Caki2 (cell line): ENCODE measurements at places on chromosomes 6 and 20.

DNA sequence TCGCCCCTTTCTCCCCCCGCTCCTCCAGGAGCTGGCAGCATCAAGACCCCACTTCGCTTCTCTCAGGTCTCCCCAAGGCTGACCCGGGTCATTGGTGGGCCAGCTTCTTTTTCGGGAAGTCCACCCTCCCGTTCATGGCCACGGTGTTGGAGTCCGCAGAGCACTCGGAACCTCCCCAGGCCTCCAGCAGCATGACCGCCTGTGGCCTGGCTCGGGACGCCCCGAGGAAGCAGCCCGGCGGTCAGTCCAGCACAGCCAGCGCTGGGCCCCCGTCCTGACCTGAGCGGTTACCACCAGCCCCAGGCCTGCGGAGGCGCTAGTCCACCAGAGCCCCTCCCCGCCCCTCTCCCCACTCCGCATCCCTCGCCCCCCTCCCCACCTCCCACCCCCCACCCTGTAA is 1.0 kb downstream of the PPDPF start:
- DNase-seq = no peak

DNA sequence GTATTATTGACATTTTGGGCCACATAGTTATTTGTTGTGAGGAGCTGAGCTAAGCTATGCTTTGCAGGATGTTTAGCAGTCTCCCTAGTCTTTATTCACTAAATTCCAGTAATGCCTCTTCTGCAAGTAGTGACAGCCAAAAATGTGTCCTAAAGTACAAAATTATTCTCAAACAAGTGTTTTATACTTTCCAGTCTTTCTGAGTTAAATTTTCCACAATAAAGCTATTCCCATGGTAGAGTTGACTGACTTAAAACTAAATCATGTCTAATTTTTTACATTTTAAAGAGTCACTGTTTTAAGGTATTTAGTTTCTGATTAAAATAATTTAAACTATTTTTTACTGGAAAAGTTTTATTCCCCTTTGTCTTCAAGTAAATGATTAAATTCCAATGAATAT is 717.8 kb upstream of the HS3ST5 start:
- DNase-seq = no peak

DNA sequence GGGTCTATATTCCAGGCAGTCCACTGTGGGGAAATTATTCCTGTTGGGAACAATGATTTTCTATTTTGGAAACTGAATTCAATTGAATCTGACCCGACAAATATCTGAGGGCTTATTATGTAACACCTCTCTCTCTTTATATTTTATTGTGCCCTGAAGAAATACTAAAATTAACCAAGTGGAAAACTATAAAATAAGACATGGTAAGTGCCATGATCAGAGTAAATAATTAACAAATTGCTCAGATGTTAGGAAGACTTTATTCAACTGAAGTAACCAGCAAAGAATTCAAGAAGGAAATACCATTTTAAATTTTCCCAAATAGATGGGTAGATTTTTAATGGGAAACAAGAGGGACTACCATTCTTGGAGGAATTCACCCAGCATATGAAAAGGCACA is 632.9 kb downstream of the MAFB start:
- peak; percentile 39 for DNase-seq

DNA sequence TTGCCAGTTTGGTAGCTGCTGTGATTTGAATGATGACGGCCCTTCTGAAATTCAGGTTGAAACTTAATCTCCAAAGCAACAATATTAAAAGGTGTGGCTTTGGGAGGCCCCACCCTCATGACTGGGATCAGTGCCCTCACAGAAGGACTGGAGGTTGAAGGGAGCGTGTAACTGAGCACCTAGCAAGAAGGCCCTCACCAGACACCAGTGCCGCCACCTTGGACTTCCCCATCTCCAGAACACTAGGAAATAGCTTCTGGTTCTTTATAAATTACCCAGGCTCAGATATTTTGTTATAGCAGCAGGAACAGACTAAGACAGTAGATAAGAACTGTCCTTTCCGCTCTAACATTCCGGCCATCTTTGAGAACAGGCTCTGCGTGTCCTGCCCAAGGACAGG is 243.1 kb downstream of the DLL1 start:
- DNase-seq = no peak

GRCh38 chr6:12585497-12585958 is 131.0 kb upstream of the PHACTR1 start:
- no peak for DNase-seq

- no peak for DNase-seq
Measured at GRCh38 chr20:56368351-56369134, 9.8 kb downstream of the FAM210B start.

GRCh38 chr20:47253872-47254271 is 102.6 kb downstream of the ZMYND8 start:
- DNase-seq = no peak

GRCh38 chr6:151263967-151264366 is 24.2 kb downstream of the AKAP12 start:
- DNase-seq = no peak

- no peak for DNase-seq
Measured at GRCh38 chr6:109693111-109693510, 2.0 kb downstream of the FIG4 start.

GRCh38 chr6:80223743-80224212 is 117.3 kb downstream of the BCKDHB start:
- no peak for DNase-seq

DNA sequence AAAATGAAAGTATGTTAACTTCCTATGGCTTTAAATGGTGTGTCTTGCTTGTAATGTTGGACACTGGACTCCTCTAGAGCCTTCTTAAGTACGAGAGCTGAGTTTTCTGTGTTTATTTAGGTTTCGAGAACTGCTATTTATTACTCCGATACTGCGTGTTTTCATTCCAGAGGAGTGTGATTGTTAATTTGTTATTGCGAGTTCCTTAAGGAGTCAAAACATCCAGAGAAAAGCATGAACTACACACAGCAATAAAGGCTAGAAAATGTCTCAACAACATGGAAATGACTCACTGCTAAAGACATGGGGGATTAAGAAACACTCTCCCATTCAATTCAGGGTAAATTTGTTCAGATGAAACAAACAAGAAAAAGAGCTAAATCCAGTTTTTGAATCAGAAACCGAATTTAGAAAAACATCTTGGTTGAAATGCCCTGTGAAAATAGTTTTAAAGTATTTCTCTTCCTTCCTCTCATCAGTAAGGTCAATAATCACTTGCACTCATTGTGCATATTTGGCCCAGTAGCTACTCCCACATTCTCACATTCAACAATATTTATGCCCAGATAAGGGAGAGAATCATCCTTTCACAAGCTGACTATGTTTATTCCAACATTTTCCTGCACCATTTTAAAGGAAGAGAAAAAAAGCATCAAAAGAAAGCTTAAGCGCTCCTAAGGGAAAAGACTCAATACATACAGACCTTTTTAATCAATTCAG is 36.0 kb downstream of the ATXN1 start:
- DNase-seq = no peak

DNA sequence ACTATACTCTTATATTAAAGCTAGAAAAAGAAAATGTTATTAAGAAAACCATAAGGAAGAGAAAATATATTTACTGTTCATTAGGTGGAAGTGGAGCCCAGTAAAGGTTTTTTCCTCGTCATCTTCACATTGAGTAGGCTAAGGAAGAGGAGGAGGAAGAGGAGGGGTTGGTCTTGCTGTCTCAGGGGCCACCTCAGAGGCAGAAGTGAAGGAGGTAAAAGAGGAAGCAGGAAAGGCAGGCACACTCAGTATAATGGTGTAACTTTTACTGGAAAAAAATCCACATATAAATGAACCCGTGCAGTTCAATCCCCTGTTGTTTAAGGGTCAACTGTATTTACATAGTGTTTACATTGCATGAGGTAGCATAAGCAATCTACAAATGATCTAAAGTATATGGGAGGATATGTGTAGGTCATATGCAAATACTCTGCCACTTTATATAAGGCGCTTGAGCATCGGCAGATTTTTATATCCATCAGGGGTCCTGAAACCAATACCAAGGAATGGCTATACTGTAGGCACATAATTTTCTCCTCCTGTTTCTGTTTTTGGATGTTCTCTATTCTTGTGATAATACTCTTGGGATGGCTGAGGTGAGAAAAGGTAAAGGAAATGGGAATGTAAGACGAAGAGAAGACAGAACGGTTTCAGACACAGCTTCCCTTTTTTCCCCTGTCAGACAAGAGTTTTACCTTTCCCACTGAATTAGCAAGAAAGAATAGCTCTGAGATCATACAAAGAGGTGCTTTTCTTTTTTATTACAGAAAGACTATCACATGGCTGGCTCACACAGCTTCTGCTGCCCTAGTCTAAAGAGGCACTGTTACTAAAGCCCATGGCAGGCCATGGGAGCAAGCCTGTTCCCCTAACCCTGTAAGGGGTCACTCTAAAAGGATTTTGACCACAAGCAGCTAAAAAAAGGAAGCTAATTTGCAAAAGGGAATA is 59.9 kb downstream of the NUDT3 start:
- DNase-seq = no peak
